Fibroblast of skin of back (primary cell): ENCODE measurements at places on chromosomes 12 and 14.

DNA sequence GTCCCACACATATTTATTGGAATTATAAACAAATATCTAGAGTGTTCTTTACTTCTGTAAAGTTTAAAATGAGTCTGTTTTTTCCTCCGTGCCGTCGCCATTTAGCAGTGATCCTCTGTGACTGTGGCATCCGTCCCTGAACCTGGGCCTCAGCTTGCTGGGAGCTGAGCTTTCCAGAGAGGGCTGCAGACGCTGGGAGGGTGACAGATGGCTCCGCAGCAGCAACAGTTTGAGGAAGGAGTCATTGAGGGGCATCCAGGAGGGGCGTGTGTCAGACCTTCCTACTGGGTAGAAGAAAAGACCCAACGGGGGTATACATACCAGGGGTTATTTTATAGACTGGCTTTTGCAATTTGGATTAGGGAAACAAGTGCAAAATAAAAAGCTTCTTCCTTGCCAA is 47.9 kb downstream of the NEUROD4 start:
- DNase-seq = no peak

- DNase-seq = peak; percentile 72
Observed at GRCh38 chr14:52000019-52000582, 10.8 kb downstream of the RTRAF start.

- DNase-seq = no peak
Observed at GRCh38 chr12:92444763-92445162, 258.0 kb upstream of the PLEKHG7 start.

- no peak for DNase-seq
Observed at GRCh38 chr14:94473666-94474410, 2.2 kb downstream of the SERPINA9 start.

DNA sequence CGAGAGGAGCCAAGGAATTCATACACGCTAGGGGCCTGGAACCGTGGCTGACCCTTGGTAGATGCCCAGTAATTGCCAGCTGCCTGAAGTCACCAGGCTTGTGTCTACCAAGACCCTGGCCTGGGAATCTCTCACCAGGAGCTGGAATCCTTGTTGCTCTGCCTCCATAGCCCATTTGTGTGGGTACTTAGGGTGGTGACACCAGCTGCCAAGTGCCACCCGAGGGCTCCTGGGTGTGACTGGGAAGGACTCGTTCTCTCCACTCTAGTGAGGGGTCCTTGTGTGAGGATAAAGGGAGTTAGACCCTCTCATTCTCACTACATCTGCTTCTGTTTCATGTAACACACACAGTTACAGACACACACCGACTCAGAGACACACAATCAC is 17.9 kb downstream of the SERPINA1 start:
- no peak for DNase-seq

- peak; percentile 25 for DNase-seq
Observed at GRCh38 chr14:54480830-54481562, 7.8 kb downstream of the GMFB start.

DNA sequence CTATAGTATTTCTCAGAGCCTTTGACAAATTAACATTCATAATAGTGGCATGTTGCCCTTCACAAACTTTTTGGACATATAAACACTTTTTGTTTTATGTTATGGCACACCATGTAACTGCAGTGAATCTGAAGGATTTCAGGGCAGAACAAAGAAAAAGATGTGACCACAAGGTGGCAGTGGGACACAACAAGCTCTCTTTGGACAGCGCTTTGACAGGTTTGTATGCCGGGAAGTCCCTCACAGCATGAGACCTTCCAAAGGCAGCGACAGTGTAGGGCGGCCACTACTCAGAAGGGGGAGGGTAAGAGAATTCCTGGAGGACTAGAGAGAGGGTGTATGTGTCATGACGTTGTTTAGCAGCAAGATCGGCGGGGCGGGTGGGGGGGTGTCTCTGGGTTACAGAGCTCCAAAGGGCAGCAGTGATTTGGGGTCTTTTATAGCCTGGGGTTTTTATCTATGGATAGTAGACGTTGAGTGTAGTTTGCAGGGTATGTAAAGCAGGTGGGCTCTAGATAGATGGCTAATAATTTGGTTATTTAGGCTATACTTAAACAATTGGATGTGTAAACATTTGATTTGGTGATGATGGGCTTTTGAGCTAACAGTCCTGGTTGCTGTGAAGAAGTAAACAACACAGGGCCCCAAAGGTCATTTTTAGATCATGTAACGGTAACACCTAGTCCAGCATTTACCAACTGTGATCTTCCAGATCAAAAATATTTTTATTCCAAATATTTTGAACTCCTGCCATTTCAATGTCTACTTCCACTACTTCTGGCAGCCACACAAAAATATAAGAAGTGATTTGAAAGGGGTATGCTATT is 22.9 kb downstream of the ETFBKMT start:
- DNase-seq = peak; percentile 76

DNA sequence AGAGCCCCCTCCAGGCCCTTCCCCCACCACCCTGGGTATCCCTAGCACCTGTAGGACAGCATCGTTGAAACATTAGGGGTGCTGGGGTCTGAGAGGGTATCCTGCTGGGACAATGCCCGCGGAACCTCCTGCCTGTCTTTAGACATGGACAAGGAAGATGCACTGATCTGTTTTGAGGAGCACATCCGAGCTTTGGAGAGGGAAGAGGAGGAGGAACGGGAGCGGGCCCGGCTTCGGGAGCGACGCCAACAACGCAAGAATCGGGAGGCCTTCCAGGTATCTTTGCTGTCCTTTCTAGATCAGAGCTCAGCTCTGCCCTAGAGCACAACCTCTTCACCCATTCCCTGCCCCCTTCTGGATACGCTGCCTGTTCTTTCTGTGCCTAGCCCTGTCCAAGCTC is 13.2 kb downstream of the PRPF40B start:
- no peak for DNase-seq

DNA sequence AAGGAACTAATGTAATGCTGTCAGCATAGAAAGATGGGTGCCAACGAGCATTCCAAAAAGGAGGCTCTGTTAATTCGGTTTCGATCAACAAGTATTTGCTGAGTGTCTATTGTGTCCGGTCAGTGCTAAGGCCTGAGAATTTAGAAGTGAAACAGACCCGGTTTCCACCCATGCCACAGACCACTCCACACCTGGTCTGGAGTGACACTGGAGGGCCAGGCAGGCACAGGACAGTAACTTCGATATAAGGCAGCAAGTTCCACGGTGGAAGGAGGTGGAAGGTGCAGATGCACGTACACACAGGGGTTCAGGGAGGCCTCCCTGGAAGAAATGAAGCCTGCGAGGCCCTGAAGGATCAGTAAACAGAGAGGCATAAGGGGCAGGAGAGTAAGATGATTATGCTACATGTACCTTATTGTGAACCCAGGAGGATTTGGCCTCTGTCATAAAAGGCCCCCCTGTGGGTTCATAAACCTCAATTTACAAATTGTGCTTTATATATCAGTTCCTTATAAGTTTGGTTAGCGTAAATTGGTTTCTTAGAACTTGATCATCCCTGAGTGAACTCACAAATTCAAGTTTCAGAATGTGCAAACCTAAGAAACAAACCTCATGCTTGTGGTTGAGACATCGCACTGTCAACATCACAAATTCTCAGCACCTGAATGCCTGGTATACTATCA is 25.9 kb downstream of the SSH1 start:
- no peak for DNase-seq

- peak; percentile 31 for DNase-seq
Observed at GRCh38 chr12:90098132-90098779, 389.6 kb upstream of the ATP2B1 start.

- peak; percentile 88 for DNase-seq
Observed at GRCh38 chr12:108804271-108804953, 53.0 kb downstream of the SSH1 start.

- DNase-seq = peak; percentile 68
Observed at GRCh38 chr14:59439256-59439965, 25.8 kb downstream of the GPR135 start.

DNA sequence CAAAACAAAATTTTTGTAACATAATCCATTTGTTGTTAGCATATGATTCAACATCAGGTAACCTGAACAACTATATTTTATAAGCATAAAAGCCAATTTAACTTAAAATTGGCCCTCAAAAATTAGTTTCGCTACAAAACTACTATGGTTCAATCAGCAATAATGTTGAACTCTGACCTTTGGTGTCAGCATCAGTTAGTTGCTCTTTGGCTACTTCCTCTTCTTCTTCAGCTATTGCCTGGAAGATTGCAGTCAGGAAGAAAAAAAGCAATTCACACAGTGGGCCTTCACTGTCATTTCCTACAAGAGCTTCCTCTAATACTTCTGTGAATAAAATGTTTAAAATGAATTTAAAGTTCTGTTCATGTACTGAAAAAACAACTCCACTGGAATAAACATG is 78.2 kb upstream of the CFL2 start:
- no peak for DNase-seq

DNA sequence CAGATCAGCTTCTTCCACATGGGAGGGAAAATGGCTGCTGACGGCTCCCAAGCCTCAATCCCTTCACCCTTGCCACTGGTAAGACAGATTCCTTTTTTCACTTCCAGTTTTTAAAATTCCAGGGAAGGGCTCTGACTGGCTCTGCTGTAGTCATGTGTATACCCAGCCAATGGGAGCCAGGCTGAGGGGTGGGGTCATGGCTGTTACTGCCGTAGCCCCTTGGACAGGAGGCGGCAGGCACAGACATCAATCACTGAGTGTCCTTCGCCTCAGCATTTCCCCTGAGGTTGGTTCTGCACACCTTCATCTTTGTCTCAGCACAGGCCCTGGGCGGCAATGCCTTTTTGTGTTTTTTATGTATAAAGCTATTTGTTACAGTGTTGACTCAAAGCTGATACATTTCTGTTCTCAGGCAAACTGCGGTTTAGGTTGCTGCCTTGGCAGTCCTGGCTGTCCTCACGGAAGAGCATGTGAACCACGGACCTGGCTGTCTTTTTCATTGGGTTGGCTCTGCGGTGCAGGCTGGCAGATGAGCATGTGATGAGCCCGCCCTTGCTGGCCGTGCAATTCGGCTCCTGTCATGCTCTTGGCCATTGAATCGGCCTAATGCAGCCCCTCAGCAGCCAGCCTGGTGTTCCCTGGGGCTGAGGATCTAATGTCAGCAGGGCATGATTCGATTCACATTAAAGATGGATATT is 74.3 kb downstream of the PPM1A start:
- DNase-seq = no peak

DNA sequence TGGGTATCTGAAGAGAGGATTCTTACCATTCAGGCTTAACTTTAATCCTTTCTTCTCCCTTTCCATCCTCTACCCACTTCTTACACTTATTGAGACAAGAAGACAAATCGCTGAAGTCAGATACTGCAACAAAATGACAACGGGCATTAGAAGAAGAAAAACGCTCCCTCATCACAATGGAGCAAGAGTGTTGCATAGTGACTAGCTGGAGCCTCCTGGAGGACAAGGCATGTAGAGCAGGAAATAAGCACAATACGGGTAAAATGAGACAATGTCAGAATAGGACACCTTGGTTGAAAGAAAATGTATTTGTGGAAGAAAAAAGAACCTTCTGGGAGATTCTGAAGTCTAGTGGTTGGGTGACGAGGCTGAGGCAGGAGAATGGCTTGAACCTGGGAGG is 501.0 kb downstream of the RERGL start:
- DNase-seq = no peak

DNA sequence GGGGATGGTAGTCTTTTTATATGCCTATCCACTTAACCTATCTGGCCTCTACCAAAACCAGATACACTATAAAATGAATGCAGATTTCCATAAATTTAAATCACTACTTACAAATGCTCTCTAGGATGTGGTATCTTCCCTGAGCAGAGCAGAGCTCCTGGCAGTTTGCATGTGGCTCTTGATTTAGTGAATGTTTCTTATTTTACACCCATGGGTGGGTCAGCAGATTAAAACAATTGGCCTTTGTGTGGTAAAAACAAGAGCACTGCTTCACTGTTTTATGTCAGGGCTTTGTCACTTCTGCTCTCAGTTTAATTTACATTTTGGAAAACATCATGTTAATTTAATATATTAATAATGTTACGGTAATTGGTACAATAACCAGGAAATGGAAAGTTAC is 5.5 kb downstream of the TAS2R19 start:
- DNase-seq = no peak

DNA sequence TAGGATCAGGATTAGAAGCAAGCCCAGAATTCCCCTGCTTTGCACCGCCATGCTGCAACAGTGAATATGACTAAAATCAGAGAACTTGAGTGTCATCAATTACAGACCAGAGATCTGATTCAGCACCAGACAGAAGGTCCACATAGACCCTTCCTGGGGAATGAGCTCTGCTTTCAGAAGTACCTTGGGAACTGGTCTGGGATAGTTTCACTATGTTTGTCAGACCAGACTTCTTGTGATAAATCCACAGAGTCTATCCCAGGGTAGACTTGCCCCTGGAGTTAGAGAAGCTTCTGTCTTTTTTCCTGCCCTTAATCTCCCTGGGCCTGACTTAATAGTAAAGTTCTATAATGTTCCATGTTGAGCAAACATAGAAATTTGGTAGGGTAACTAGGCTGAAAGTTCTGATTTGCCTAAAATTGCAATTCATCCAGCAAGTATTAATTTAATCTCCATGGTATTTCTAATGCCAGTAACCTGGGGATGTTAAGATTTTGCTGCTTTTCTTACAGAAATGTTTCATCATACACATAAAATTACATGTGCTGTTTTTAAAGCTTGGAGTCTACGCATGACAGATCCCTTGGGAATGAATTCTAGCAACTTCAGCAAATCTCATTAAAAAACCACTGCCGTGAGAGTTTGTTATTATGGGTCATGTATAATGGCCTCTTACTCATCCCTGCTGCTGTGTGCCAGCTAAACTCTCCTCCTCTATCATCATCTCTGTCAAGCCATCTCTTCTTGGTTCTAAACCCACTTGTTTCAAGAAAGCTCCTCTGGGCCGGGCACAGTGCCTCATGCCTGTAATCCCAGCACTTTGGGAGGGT is 61.3 kb upstream of the METAP2 start:
- DNase-seq = peak; percentile 91

DNA sequence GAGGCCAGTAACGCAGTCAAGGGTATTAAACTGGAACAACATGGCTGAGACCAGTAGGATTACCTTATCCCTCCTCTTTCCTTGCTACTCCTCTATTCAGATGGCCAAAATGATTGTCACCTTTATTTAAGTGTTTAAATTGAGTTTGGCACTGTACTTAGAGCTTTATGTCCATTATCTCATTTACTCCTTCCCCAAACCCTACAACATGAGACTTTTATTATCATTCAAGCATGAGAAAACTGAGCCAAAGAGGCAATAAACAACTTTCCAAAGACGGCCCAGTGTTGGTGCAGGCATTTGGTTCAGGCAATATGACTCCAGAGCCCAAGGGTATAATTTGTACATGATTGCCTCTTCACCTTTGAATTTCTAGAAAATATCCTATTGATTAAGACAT is 370.9 kb upstream of the KITLG start:
- no peak for DNase-seq

DNA sequence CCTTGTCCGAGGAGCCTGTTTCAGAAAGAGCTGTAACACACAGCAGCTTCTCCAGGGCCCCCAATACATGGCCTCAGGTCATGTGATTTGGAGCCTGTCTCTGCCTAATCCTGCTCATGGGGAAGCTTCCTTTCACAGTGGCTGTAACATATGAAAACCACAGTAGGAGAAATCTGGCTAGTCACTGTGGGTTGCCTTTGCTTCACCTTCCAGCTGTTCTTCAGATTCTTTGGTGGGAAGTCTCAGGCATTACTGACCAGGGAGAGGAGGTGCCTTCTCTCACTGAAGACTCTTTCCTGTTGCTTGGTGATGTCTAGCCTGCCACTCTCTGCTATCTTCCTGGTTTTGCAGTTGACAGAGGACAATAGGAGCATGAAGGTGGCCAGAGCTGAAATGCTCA is 350.6 kb downstream of the DPF3 start:
- no peak for DNase-seq
